ENCODE measurements at places on chromosomes 2 and 18.

- DNase-seq = peak; percentile 97
These were observed 71.0 kb upstream of the CYP1B1 start for GRCh38 chr2:38146907-38147307.

GRCh38 chr18:44828080-44828479, 147.4 kb downstream of the SETBP1 start:
- no peak for DNase-seq

GRCh38 chr2:60540074-60540473, 13.4 kb downstream of the BCL11A start:
- no peak for DNase-seq

GRCh38 chr18:8224576-8224975, 384.7 kb upstream of the RAB12 start:
- DNase-seq = peak; percentile 39

- no peak for DNase-seq
These were observed 52.7 kb downstream of the MAP2 start for GRCh38 chr2:209476367-209477208.

GRCh38 chr2:241592126-241592845, 33.7 kb downstream of the BOK start:
- no peak for DNase-seq

- DNase-seq = no peak
These were observed 30.5 kb downstream of the HPCAL1 start for GRCh38 chr2:10333247-10333613.

DNA sequence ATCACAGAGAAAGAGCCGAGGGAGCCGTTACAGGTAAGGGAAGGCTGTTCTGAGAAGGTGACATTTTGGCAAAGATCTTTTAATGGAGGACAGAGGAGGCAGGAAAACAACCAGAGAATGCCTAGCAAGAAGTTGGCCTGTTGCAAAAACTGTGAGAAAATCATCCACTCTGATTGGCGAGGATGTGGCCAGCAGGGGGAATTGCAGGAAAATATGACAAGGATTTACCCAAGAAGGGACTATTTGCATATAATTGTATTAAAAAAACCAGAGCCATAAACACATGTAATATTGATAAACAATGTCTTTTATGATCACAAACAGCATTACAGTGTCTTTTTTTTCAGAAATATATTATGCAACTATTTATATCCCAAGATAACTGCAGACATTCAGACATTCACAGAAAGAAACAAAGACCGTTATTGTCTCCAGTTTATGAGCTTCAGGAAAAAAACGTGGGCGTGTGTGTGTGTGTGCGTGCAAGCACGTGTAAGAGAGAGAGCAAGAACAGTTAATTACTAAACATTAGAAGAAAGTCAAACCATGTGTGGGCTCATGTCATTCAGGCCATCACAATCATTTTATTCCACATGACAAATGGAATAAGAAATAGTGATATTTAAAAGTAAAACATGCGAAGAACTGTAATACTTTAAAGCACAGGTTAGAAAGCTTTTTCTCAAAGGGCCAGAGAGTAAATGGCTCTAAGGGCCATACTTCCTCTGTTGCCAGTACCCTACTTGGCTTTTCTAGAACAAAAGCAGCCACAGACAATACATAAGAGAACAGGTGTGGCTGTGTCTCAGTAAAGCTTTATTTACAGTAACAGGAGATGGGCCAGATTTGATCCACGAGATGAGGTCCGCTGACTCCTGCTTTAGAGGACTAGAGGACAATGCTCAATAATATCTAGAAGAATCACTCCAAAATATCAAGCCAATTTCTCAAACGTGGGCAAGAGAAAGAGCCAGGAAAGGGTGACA, 324.1 kb downstream of the DLGAP1 start:
- no peak for DNase-seq

DNA sequence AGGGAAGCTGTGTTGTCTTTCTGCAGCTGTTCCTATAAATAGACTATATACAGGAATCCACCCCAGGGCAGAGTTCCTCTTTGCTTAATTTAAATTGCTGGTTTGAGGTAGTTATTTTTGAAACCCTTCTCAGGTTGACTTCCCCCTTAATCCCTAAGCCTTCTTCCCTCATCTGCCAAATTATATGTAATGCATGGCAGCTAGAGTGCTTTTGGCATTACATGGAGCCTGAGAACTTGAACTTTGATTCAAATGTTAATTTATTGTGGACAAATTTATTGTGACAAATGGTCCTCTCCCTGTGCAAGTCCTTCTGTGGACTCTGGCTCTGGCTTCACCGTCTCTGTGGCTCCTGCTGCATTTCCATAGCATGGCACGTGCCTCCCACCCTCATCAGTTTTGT, 29.2 kb downstream of the MYO1B start:
- no peak for DNase-seq

DNA sequence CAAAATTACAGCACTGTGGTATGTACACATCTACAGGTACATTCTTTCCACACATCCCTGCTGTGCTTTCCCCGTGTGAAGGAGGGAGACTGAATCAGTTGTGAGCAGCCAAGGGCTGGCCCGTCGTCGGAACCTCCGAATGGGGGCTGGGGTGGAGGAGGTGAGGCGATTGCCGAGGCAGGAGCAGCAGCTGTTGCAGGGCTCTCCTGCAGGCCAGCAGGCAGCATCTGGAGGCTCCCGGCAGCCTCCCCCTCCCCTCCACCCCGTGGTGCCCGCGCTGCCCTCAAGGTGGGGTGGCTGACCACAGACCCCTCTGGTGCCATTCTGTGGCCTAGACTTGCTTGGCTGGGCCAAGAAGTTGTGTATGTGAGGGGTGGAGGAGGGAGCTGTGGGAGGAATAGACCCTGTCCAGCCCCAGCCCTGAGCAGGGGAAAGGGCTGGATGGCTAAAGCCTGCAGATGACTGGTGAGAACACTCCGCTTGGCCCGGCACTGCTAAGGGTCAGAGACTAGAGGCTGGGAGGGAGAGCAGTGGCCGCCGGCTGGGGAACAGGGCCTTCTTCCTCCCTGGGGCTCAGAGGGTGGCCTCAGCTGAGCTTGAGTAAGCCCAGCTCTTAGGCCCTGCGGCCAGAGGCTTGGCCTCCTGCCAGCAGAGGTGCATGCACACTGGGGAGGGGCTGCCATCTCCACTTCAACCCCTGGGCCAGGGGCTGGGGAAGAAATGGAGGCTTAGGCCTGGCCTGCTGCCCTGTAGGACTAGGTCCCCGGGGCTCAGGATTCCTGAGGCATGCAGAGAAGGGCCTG, 7.6 kb downstream of the STAMBP start:
- no peak for DNase-seq

- no peak for DNase-seq
These were observed 125.6 kb upstream of the HS6ST1 start for GRCh38 chr2:128444121-128444771.

DNA sequence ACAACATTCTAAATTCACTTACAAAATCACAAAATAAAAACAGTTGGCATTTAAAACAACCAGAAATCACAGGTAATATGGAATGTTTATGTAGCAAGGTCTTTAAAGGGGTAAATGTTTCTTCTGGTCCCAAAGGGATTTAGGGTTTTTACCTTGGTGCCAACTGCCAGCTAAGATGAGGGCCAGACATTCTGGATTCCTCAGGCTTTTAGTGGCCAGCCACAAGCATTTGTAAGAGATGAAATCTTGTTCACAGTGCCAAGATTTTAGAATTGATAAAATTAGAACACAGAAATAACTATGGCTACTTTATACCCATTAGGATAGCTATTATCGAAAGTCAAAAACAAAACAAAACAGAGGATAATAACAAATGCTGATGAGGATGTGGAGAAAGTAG, 60.4 kb upstream of the CDKL4 start:
- no peak for DNase-seq

- DNase-seq = no peak
These were observed 10.5 kb upstream of the TOGARAM2 start for GRCh38 chr2:28970464-28971160.

GRCh38 chr2:21406911-21407310, 283.1 kb downstream of the TDRD15 start:
- DNase-seq = no peak

DNA sequence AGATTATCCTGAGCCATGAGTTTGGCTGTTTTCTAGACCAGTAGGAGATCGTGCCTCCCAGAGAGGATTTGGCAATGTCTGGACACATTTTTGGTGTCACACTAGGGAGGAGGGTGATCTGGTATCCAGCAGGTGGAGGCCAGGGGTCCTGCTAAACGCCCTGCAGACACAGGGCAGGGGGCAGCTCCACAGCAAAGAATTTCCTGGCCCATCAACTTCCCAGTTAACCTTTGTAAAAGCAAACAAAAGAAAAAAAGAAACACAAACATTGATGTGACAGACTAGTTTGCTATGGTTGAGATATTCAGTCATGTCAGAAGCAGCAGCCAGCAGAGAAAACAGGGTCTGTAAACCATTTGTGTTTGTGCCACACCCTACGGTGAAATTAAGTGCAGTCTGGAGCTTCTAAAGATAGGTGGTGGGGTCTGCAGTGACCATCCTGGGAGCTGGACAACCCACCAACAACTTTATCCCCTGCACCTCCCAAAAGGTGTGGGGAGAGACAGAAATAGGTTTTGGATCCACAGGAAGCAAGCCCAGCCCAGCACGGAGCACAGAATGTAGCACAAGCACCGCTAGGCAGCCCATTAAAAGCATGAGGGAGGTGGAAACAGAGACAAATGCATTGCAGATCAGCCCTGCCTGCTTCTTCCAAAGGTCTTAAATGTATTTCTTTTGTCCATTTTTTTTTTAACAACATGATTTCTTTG, 232.5 kb downstream of the MYT1L start:
- DNase-seq = no peak

DNA sequence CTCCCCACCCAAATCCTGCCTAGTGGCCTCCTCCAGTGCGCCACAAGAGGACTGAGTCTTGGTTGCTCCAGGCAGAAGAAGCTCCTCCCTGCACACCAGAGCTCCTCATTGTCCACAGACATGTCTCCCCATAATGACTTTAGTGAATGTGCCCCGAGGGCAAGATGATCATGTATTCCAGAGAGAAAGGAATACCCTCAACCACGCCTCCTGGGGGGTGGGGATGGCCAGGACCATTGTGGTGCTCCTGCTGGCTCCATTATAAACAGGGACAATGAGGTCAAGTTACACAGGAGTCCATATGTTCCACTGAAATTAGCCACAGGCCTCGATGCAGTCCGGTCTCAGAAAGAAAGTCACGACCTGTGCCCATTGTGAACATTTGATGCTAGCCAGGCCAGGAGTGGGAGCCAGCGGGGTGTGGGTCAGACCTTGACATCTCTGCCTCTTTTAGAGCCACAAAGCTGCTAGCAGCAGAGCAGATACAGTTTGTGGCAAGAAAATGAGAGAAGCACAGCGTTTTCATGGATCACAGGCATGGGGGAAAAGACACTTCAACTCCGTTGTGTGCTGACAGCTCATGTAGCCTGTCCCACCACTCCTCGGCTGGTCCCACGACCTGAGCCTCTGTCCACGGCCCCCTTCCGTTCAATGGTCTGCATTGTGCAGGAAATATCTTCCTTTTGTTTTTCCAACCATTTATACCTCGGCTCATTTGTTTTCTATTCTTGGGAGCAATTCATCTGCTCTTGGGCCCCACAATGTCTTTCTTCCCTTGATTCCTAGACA, 70.7 kb upstream of the FZD7 start:
- DNase-seq = no peak

Data from ELR (cell line).